Stimulated activated CD4-positive, alpha-beta T cell treated with anti-CD3 and anti-CD28 coated beads, TNF-alpha, amount 100 ng/mL, for 24 hours (primary cell): ENCODE measurements at places on chromosomes 5 and 9.

DNA sequence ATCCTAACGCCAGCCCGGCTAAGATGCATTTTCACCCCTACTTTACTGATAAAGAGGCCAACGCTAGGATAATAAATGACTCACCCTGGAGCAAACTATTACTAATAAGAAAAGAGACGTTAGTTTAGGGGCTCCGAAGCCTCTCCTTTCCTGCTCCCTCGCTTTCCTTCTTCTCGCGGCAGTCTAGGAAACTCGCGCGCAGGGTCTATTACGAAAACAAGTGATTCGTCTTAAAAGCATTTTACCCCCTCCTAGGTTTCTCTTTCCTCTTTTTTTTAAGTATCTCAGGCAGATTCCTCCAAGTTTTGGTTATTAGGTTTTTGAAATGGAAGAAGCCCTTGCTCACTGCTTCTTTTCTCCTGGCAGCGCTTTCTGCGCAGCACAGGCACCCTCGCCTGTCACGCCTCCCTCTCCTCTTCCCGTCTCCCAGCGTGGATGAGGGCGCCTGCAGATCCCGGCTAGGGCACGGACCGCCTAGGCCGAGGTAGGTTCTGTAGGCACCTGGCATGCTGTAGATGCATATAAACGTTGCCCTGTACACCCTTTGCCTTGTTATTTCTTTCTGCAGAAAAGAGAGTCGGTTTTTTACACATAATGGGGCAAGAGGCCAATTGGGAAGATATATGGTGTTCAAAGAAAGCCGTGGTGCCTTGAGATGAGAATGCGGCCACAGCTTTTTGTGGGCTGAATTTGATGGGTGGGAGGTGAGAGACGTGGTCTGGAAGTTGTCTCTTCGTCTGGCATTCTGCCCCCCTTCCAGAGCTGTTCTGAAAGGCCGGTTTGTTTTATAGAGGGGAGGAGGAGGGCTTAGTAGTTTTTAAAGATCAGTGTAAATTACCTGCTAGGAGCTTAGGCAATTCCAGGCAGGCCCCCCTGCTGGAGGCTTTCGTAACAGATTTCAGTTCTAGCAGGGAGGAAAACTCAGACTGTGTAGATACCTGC lies 983 bp downstream of the GCNT1 start:
- DNase-seq = no peak

DNA sequence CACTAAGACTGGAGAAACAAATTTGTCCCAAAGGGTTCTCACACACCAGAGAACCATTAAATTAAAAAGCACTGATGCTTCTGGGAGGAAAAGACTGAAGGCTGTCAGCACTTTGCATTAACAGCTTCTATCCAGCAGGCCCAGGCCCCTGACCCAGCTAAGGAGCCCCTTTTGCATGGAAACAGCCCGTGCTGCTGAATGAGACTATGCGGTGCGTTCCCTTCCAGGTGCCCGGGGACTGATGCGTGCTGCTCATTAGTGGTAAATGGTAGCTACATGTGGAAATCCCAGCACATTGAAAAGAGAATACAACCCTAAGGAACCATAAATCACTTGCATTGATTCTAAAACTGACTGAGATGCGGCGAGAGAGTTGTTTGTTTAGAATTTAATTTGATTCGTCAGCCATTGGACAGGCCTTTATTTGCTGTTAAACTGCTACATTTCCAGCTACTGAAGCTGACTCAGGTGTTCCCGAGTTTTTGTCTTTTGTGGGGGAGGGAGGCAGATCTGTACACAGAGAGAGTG lies 351.0 kb upstream of the SLC24A2 start:
- no peak for DNase-seq

- no peak for DNase-seq
These were observed 2.0 kb downstream of the DENND1A start for GRCh38 chr9:123927625-123928532.

DNA sequence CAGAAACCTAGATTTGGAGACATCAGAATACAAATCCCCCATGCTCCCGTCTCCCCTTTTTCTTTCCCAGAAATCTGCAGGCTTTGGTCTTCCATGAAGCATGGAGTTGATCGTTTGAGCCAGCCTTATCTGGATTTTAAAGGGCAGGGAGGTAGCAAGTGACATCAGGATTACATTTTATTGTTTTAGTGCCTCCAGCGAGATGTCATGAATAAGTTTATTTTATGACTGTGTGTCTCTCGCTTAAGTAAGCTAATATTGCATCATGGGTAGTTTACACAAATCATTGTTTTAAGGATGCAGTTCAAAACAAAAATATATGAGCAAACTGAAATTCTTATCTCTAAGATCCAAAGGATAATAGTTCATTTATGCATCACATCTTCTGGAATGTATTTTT lies 50.7 kb upstream of the TNFSF8 start:
- DNase-seq = no peak

DNA sequence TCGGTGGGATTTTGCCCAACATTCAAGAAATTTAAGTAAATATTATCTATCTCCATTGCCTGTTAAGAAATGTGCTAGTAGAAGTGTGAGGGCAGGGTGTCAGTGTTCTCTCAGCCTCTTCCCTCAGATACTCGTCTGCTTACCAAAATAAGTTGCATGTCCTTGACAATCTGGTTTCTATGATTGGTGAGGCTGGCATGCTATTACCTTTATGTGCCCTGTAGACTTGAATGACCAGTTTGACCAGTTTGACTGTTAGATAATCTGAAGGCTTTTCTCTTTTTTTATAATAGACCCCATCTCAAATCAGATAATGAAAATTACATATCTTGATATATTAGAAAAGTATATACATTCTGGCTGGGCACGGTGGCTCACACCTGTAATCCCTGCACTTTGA lies 348 bp downstream of the CATSPER3 start:
- no peak for DNase-seq

DNA sequence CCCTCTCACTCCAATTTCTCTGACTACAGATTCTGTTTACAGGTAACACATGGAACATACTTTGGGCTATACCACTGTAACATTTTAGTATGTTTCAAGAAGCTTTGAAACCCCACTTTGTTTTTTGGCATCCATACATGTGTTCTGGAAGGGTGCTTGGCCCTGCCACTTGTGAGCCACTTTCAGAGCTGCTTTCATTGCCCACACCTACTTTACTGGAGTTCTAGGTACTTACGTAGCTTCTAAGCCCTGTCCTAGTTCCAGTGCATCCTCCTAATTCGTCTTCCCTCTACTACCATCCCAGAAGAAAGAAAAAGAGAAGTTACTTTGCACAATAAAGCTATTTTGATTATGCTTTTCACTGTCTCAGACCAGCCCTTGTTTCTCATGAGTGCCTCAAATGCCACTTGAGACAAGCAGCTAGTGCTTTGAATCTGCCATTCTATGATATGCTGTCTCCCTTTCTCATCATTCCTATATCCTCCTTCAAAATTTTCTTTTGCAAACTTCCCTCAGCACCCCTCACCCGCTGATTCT lies 26.5 kb upstream of the C5orf47 start:
- DNase-seq = no peak

DNA sequence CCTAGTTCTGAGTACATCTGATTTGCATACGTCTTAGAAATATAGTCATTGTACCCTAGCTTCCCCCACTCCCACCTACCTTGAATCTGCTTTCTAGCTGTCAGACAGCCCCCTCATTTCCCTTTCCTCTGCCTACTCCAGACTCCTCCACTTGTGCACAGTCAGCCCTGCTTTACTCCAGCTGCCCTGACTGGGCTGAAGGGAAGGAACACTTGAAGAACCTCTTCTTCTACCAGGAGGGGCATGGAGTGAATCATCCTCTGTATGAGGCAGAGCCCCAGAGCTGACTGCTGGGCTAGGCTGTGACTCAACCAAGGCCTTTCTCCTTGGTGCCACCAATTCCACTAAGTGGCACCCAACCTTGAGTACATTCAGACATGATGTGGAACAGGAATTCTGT lies 18.1 kb upstream of the ZFR start:
- peak; percentile 18 for DNase-seq

GRCh38 chr5:165894916-165895315 lies 2389.5 kb downstream of the MAT2B start:
- no peak for DNase-seq

DNA sequence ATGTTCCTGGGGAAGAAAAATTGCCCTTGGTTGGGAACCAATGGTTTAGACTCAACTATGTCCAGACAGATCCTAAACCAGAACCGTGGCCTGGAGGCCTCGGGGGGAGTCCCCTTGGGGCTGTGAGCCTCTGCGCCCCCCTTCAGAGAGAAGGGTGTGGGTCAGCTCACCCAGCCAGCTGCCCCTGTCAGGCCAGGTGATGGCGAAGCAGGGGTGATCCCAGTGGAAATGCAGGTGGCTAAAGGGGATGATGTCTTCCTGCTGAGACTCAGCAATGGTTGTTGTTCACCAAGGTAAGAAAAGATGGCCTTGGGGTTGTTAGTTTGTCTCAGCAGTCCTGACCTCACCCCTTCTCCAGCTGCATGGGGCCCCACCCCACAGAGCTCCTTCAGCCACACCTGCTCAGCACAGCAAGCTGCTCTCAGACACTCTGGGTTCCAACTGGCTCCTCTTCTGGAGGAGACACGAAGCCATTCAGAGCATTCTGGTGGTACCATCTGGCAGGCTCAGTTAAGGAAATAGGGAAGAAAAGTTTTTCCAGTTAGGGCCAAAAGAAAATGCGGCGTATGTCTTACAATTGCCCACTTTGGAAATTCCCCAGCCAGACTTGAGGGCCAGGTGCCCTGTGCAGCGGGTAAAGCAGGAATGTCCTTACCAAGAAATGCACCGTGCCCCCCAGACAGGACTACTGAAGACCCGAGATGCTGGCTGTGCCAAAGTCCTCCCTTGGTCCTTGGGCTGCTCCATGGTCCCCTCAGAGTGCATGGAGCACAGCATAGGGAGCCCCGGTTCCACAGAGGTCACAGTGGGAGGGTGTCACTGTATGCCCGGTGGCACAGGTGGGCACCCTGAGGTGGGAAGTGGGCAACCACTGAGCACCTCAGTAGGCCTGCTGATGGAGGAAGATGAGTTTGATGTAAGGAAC lies 90.2 kb downstream of the NSUN2 start:
- no peak for DNase-seq

- no peak for DNase-seq
These were observed 4.4 kb downstream of the SLC22A4 start for GRCh38 chr5:132298298-132299212.

DNA sequence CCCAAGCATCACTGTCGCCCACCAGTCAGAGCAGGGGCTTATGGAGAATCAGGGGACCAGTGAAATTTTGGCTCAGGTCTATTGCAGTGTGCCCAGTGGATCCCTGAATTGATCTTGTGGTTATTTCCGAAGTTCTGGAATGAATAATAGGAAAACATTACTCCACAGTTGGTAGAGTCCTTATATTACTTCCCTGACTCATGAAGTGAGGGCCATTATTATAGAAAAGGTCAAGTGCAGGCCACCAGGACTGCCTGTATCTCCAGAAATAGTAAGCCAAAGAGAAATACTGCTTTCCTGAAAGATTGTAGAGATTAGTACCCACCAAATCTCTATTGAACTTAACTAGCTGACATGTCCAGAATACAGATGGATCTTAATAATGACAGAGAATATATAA lies 335.0 kb downstream of the NPR3 start:
- DNase-seq = no peak

GRCh38 chr5:53956196-53956595 lies 354.2 kb downstream of the ARL15 start:
- DNase-seq = no peak

GRCh38 chr5:4191041-4191440 lies 595.4 kb downstream of the IRX1 start:
- no peak for DNase-seq

DNA sequence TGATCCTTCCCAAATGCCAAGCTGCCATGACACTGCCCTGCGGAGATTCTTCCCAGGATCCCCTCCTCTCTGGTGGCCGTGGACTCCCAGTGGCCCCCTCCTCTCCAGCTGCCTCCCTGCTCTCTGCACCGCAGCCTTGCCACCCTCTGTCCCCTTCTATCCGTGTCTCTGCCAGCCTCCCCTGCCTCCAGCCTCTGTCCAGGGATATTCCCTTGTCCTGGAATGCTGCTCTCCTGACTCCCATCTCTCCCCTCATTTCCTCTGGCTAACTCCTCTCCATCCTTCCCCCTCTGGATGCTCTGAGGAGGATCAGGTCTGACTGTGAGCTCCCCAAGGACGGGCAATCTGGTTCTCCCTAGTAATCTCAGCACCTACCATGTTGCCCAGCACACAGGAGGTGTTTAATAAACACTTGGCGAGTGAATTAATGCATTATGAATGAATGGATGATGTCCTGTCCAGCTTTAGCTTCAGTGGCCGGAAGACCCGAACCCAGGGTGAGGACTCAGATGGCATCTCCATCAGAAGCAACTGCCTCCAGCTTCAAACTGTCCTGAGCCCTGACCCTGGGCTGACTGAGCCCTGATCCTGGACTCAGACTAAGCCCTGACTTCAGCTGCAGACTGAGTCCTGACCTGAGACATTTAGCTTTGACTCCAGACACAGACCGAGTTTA lies 7.5 kb upstream of the CRB2 start:
- no peak for DNase-seq

DNA sequence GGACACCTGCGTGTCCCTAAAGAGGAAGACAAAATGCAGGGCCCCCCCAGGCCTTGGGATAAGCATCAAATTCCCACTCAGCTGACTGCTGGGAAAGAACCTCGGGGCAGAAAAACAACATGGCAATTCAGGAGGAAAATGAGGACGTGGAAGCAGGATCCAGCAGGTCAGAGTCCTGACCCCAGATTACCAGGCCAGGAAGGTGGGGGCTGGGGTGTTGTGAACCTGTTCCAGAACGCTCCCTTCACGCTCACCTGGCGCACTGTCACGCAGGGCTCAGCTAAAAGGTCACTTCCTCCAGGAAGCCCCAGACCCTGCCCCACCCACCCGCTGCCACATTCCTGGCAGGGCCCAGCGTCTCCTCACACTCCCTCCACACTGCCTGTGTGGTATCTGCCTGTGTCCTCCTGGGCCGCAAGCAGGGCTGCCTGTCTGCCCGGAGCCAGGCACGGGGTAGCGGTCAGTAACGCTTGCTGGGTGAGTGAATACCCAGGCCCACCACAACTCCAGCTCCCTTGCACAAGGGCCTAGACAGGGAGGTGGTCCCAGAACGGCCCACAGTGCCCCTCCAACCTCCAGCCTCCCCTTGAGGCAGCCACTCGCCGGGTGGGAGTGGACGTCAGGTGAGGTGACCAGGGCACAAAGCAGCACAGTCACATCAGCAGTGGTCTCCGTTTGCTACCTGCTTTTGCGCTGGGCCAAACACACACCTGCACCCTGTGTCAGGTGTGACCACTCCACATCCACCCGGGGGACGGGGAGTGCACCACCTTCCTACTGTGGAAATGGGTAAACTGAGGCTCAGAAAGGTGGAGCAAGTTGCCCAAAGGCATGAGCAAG lies 18.1 kb downstream of the VAV2 start:
- no peak for DNase-seq

- DNase-seq = no peak
These were observed 297.0 kb upstream of the CLINT1 start for GRCh38 chr5:158155811-158156505.

DNA sequence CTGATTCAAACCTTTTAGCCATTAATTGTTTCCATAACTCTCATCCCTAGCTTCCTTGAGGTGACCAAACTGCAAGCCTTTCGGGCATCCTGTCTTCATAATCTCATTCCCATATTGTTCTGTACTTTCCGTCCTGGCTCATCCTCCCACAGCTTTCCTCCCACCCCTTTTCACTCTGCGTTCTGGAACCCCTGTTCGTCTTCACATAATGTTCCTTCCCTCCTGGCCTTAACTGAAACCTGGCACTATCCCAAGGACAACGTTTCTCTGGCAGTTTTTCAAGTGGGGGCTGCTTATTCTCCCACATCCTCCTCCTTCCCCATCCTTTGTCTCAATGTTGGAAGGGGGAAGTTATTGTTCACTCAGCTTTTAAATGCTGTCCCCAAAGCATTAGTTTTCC lies 1.5 kb downstream of the ZNF189 start:
- DNase-seq = no peak
